Stimulated activated CD8-positive, alpha-beta memory T cell treated with anti-CD3 and anti-CD28 coated beads, Interleukin-4, amount 100 ng/mL, for 4 hours (primary cell): ENCODE measurements at places on chromosomes 13 and 19.

DNA sequence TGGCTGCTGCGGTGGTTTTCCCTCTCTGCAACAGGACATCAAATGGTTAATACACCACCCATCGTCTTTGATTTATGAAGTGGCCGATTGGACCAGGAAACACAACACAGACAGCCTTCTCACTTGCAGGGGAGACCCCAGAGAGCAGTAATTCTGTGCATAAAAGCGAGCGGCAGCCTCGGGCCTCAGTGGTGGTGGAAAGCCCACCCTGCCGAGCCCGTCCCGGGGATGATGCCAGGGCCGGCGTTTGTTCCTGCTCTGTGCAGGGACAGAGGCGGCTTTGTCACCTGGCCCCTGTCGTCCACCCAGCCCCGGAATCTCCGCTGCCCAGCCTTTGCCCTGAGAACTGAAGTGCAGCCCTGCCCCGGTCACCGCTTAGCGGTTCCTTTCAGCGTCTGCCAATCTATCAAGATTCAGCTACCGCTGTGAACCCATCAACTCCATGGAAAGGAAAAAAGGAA, 184.4 kb downstream of the TSHZ3 start:
- no peak for DNase-seq

DNA sequence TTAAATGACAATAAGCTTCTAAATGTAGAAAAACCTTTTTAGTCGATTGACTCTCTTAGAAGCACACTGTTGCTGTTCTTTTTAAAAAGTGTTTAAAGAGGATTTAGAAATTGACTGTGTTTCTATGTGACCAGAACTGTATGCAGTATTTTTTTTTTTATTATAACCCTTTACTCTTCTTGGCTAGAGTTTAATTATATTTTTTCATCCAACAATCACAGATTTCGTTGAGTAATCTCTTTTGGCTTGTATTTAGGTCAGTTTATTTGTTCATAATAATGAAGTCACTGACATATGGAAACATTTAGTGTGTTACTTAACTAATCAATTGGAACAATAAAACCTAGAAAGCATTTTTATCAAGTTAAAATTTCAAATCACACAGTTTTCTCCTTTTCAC, 19.9 kb downstream of the CSNK1A1L start:
- no peak for DNase-seq

DNA sequence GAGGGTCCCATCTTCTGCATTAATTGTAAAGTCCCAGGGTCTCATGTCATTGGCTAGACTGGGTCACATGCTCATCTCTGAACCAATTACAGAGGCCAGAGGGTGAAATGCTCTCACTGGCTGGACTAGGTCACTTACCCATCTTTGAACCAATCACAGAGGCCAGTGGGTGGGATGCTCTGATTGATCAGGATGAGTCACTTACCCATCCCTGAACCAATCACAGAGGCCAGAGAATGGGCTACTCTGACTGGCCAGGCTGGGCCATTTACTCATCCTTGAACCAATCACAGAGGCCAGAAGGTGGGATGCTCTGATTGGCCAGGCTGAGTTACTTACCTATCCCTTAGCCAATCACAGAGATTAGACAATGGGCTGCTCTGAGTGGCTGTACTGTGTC, 5.3 kb downstream of the MISP start:
- no peak for DNase-seq

GRCh38 chr19:4385291-4386040, 14.9 kb downstream of the SH3GL1 start:
- no peak for DNase-seq

DNA sequence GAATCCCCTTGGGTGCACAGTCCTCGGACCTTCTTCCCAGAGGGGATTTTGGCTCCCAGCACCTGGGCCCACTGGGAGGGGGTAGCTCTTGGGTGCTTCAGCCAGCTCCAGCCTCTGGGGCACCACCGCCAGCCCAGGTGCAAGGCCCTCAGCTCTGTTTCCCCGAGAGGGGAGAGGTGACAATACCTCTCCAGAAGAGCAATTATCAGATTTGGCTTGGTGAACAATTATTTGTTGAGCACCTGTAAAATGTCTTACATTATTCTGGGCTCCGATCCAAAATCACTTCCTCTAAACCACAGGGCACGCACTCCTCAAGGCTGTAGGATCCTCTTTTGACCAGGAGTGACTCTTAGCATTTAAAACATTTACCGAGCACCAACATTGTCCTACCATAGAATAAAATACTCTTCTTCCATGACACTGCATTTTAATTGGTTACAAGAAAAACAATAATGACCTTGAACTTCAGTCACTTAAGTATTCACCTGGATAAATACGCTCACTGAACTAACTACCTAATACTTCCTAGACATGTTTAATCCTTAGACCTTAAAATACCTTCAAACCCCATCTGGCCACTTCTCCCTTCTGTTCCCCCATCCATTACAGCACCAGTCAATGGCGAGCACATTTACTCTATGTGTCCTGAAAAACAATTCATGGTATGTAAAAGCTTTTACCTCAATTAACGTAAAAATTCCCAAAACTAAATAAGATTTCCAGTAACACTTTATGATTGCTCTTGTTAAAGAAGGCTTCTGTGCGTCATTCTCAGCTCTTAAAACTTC, 54.8 kb downstream of the ABCC4 start:
- no peak for DNase-seq

- no peak for DNase-seq
Measured at GRCh38 chr19:4705413-4706131, 18.1 kb downstream of the DPP9 start.

- DNase-seq, result no peak
Measured at GRCh38 chr13:75400775-75401174, 81.2 kb downstream of the TBC1D4 start.

DNA sequence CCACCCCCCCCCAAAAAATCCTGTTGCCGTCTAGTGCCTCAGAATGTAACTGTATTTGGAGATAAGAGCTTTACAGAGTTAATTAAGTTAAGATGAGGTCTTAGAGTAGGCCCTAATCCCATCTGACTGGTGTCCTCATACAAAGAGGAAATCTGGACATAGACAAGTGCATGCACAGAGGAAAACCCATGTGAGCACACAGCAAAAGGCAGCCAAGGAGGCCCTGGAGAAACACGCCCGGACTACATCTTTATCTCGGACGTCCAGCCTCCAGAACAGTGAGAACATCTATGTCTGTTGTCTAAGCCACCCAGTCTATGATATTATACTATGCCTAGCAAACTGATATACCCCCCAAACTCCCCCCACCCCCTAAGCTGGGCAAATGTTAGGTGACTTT, 193.8 kb downstream of the KATNAL1 start:
- DNase-seq, result no peak

GRCh38 chr19:35993923-35994598, 927 bp upstream of the SDHAF1 start:
- DNase-seq, result no peak

GRCh38 chr13:50519866-50520265, 323.6 kb downstream of the DLEU7 start:
- DNase-seq, result no peak

GRCh38 chr13:109884462-109884861, 98.1 kb upstream of the IRS2 start:
- DNase-seq, result no peak

- no peak for DNase-seq
Measured at GRCh38 chr13:33859691-33860303, 41.8 kb downstream of the RFC3 start.
